ENCODE measurements at places on chromosomes 4 and X.

DNA sequence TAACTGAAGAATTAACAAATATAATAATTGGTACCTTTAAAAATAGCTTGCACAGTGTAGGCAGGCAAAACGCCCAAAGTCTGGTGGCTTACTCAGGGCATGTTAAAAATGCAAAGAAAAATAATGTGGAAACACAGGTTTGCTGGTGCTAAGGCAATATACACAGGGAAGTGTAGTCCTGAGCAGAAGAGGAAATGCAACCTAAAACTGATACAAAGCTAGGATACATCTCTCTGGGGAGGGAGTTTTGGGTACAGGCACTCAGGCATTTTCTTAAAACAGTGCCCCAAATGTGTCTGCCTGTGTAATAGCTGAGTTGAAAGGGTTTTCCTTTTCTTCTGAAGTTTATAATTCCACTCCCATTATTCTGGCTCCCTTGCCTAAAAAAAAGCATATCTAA, 47.4 kb downstream of the TMPRSS11E start:
- DNase-seq: no peak

GRCh38 chr4:161448550-161449180, 715.1 kb downstream of the FSTL5 start:
- no peak for DNase-seq

DNA sequence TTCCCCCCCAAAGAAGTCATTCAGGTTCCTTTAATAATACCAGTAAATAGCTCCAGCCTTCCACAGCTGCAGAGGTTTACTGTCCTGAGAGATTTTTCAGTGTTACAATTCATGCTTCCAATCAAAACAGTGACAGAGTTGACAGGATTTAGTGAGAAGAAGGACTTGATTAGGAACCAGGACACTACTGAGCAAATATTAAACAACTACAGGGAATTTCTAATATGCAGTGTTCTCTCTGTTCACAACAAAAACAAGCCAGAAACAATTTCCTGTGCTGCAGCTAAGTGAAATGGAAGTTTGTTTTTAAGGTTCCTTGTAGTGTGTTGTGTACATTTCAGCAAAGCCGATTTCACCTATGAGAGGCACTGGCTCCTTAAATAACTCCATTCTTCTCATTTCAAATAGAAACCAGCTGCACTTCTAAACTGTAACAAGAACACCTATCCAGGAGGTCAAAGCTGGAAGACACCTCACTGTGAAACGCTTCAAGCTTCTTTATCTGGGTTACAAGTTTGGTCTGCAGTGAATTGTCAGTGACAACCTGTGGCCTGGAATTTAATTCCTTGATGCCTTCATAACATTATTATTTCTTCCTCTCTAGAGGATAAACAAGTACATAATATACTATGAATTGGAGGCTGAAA, 149.3 kb downstream of the RASL11B start:
- no peak for DNase-seq

GRCh38 chr4:188246488-188246887, 107.2 kb downstream of the TRIML1 start:
- no peak for DNase-seq

DNA sequence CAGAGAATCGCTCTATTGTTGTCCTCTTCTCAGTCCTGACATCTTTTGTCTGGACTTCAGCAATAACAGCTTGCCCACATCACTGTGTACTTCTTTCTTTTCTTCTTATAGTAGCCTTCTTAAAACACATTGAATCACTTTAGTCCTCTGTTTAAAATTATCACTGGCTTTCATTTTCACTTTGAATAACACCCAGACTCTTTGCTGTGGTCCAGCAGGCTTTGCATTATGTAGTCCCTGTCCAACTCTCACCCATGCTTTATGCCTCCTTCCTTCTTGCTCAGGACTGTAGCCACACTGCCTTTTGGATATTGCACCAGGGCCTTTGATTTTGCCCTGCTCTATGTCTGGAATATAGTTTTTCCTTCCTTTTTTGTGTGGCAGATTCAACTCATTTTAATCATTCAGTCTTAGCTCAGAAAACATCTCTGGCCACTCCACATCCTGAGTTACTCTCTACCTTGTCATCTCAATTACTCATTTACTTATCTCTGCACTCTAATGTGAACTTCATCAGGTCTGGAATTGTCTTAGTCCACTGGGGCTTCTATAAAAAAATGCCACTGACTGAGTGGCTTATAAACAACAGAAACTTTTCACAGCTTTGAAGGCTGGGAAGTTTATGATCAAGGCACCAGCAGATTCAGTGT, 168.2 kb downstream of the C4orf33 start:
- peak; percentile 6 for DNase-seq

DNA sequence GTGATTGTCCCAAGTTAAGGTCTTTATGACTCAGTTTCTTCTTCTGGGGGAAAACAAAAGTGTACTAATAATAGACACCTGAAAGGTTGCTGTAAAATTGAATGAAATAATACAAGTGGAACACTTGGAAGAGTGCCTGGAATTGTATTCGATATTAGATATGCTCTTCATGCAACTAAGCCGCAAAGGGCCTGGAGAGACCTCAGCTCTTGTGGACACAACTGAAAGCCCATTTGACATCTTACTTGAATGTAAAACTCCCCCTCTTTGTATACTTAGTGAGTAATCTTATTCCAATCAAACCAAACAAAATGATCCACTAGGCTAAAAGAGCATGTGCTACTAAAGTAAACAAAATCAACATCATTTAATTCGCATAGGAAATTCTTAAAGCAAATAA, 511 bp upstream of the MAP9 start:
- DNase-seq: peak; percentile 34

- DNase-seq: no peak
Measured at GRCh38 chr4:152525878-152526277, 10.0 kb downstream of the FBXW7 start.

DNA sequence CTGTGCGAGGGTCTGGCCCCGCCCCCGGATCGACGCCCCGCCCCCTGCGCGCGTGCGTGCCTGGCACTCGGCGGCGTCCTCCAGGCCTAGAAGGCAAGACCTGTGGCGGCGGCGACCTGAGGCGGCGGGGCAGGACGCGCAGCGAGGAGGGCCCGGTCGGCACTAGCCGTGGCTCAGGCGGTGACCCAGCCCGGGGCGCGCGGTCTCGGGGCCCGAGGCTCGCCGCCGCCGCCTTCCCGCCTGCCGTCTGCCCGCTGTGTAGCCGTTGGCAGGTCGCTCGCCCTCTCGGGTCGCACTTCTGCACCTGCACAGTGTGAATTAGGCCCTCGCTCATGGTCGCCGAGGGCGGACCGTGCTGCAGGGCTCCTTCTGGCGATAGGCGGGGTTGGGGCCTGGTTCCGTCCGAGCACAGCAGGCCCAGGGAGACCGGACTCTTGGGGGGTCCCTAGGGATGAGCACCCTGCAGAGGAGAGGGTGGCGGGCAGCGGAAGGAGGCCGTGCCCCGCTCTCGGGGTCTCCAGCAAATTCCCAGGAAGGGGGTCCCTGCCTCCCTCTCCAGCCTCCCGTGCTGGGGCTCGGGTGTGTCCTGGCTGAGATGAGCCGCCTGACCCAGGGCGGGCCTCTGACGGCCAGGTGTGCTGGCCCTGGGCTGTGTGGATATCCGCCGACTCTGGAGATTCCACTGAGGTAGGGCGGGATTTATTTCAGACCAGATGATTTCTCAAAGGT, 557 bp upstream of the FAM53A start:
- no peak for DNase-seq

- no peak for DNase-seq
Measured at GRCh38 chr4:41745292-41746024, 3.1 kb downstream of the PHOX2B start.

DNA sequence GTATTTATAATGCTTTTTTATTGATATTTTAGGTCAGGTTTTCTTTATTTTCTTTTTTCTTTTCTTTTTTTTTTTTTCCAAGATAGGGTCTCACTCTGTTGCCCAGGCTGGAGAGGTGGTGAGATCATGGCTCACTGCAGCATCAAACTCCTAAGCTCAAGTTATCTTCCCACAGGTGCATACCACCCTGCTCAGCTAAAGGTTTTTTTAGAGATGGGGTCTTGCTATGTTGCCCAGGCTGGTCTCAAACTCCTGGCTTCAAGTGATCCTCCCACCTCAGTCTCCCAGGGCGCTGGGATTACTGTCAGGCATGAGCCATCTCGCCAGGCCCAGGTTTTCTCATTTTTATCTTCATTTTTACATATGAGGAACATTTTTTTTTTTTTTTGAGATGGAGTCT, 3.3 kb downstream of the WDR44 start:
- DNase-seq: no peak

DNA sequence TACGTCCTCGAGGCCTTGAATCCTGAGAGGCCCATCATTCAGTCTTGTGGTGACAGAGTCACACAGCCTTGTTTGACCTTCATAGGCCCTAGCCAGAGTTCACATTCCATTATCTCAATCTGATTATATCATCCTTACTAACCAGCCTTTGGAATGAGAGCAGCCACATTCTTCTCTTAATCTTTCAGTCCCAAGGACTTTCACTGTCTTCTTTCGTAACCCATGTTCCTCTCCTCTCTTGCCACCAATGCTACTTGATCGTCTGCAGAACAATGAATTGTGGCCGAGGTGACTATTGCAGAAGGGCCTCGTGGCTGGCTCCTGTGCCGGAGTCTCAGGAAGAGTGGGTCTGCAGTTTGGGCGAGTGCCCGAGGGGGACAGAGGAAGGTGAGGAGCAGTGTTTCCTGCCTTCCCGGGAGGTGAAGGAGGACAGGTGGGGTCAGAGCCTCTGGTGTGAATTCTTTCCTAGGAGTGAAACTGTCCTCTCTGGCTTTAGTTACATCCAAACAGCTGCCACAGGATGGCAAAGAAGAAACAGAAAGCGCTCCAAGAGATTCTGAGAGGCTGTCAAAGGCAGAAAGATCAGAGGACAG, 94.6 kb downstream of the LIMCH1 start:
- no peak for DNase-seq

- DNase-seq: no peak
Measured at GRCh38 chrX:22383988-22384387, 111.3 kb downstream of the CBLL2 start.

DNA sequence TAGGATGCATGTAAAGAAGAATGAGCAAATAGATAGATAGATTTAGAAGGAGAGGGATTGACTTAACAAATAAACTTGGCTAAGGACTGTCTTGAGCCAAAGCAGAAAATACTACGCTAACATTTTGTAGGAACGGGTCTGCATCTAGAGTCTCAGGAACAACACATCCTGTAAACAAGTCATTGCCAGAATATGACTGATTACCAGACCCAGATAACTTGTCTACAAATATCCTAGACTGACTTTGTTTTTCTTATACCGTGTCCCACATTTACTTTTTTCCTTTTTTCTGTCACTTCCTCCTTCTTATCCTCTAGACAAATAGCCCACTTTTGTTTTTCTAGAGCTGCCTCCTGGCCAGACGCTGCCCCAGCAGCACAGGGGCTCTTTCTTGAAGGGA, 393.6 kb downstream of the PDGFC start:
- DNase-seq: no peak

GRCh38 chrX:105191878-105192277, 28.6 kb downstream of the TEX13A start:
- peak; percentile 48 for DNase-seq

GRCh38 chr4:56995525-56995924, 16.8 kb downstream of the POLR2B start:
- DNase-seq: peak; percentile 85

DNA sequence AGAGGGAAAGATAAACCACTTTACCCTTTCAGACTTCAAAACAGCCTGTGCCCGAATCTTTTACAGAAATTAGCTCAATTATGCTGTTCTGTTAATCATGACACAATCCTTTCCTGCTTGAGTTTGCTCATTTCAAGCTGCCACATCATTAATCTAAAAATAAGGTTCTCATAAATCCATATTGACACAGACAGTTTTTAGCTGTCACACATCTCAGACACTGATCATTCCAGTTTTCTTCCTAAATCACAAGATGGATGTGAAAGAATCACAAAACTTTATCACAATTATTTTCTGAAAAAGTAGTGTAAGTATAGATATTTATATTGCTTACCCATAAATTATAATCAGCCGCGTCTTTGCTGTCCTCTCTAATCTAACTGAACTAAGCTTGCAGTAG, 27.9 kb upstream of the AMELX start:
- no peak for DNase-seq

- peak; percentile 81 for DNase-seq
Measured at GRCh38 chr4:182975806-182976205, 58.6 kb upstream of the DCTD start.

Measured in choroid plexus epithelial cell (primary cell).